ENCODE measurements at places on chromosomes 2 and 18.

DNA sequence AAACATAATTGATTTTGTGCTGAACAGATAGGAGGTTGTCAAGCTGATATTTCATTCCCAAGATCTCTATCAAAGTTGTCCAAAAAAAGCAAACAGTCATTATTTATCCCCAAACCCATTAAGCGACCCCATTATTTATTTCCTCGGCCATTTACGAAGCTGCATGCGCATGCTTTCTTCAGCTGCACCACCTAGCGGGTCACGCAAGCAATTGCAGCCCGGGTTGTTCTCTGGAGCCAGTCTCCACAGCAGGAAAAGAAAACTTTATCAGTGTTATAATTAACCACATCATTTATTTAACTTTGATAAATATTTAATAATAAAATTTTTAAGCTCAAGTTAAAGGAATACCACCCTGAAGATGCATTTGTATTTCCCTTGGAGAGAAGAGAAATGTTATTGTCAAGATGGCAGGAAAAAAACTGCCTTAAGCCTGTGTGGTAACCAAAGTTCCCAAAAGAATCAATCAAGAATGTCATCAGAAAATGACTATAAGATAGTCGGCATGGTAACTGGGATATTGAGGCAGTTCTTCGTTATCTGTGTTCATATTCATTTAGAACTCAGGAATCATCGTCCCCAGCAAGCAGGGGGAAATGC lies 304.7 kb downstream of the FBXO15 start:
- no peak for DNase-seq

GRCh38 chr2:47019961-47020681 lies 104.5 kb upstream of the MCFD2 start:
- no peak for DNase-seq

DNA sequence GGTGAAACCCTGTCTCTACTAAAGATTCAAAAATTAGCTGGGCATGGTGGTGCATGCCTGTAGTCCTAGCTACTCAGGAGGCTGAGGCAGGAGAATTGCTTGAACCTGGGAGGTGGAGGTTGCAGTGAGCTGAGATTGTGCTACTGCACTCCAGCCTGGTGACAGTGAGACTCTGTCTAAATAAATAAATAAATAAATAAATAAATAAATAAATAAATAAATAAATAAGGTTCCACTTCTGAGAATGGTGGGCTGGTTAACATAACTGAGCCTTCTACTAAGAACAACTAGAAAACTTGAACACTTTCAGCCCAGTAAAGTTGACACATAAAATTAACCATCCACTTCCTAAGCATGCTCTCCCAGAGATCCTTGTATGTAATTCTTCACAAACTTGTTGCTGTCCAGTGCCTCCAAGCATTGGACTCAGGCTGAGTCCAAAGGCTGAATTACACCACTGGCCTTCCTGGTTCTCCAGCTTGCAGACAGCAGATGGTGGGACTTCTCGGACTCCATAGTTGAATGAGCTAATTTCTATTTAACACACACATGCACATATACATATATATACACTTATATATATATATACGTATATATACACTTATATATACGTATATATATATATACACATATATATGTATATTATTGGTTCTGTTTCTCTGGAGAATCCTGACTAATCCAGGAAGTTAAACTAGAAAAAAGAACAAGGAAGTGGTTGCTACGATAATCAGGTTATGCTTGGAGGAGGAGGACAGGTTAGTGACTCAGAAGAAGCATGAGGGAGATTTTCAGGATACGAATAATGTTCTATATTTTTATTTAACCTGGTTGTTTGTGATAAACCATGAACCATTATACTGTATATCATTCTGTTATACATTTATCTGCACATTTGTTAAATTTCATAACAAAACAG lies 348.8 kb downstream of the METTL4 start:
- DNase-seq: no peak

DNA sequence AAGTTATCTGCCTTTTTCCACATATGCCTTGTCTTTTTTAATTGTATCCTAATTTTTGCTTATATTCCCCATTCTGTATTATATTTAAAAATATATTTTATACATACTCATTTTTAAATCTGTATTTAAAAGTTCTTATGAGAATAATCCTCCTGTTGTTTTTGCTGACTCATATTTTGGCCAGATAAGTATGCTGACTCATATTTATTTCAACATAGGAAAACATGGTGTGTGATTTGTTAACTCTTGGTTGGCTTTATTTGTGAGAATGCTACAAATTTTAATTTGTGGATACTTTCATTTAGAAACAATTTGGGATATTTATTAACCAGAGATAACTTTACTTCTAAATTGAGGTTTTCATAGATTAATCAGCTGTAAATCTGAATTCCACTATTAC lies 587.7 kb downstream of the CPS1 start:
- DNase-seq: peak; percentile 3

- DNase-seq: peak; percentile 67
Measured at GRCh38 chr18:77114415-77115191, 18.0 kb downstream of the MBP start.

DNA sequence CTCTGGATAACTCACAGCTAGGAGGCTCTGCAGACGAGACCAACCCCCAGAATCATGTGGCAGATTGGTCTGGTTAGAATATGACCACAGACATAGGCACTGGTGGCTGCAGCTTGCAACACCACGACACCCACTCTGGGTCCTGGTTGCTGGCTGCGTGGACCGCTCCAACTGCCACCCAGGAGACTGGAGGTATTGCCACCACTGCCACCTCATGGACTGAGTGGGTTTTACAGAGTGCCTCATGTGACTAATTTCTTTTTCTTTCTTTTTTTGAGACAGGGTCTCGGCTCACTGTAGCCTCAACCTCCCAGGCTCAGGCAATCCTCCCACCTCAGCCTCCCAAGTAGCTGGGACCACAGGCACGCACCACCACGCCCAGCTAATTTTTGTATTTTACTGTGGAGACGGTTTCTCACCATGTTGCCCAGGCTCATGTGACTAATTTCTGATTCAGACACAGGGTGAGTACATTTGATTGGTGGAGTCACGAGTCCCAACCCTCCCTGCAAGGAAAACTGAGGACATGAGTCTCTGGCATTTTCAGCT lies 29.9 kb upstream of the NT5DC4 start:
- no peak for DNase-seq

- DNase-seq: no peak
Measured at GRCh38 chr2:2579814-2580213, 248.7 kb upstream of the MYT1L start.

DNA sequence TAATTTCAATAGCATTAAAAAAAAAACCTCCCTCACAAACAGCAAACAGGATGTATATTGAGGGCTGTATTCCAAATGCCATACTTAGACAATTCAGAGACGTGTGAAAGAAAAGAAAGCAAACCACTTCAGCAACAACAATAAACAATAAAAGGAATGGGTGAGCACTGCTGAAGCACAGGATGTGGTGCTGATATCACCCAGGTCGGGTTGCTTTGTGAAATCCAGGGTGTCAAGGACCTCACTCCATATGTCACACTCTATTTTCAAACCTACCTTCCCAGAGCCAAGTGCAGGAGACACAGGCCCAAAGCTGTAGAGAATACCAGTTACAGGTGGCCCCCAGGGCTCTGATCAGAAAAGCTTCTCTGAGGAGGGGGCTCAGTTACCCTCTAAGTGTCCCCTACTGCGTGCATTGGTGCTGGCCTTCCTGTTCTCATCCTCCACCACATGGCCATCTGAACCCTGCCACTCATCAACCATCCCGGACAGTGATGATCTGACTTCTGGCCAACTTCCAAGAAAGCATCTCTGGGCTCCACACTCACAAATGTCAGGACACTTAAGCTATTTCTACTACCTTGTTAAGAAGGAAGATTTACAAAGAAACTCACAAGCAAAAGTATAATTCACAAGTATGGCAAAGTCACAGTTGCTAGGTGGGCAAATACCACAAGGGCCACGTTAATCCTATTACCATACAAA lies 363.0 kb downstream of the SS18 start:
- no peak for DNase-seq

DNA sequence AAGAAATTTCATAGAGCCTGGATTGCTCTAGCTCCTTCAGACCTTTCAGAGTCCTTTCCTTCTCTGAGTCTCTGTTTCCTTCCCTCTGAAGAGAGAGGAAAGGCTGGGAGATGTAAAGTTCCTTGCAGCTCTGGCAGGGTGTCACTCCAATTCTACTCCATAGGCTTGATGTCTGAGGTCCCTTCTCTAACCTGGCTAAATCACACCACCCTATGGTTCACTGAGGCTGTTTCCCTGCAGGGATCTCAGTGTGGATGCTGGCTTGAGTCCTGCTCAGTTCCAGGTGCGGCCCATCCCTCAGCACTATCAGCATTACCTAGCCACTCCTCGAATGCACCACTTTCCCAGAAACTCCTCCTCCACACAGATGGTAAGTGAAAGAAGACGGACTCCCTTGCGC lies 209.7 kb downstream of the LOXHD1 start:
- no peak for DNase-seq

- DNase-seq: no peak
Measured at GRCh38 chr18:46575851-46576250, 81.2 kb downstream of the LOXHD1 start.

DNA sequence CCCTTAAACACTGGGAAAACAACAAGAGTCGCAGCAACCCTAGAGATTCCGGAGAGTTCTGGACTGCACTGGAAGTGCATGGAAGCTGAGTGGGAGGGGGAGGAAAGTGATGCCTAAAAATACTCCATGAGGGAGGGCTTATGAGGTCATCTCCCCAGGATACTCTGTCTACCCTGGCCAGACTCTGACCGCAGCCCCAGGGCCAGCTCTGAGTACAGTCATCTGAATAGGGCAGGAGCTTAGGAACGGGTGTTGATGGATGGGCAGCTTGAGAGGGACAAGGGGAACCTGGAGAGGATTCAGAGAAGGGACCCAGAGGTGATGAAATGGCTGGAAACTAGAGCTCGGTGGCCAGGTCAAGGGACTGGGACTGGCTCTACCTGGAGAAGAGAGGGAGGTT lies 79.3 kb upstream of the IGFBP5 start:
- DNase-seq: peak; percentile 29

DNA sequence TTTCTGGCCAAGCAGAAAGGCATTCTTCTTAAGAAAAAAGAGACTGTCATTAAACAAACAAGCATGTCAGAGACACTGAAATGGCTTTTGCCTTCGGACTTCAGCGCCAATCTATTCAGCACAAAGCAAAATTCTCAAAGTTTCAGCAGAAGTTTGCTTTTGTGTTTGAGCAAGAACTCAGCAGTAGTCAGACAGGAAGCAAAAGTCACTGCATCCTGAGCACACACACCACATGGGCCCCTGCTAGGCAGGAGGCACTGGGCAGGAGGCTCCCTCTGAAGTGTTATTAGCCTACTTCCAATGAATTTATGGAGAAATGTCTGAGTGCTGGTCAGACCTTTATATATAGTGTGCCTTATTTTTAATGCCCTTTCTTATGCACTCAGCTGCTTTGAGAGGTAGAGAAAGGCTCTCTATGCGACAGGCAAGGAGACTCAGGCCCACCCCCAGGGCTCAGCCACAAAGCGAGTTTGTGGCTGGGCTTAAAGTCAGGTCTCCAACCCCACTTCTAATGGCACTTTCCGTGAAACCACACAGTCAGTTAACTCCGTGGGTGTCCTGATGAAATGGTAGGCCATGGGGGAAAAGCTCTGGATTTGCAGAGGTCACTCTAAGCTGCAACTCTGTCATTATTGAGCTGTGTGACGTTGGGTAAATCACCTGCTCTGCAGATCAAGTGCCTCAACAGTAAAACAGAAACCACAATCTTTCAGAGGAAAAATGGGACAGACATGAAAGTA lies 161.0 kb upstream of the TMEM200C start:
- DNase-seq: no peak

DNA sequence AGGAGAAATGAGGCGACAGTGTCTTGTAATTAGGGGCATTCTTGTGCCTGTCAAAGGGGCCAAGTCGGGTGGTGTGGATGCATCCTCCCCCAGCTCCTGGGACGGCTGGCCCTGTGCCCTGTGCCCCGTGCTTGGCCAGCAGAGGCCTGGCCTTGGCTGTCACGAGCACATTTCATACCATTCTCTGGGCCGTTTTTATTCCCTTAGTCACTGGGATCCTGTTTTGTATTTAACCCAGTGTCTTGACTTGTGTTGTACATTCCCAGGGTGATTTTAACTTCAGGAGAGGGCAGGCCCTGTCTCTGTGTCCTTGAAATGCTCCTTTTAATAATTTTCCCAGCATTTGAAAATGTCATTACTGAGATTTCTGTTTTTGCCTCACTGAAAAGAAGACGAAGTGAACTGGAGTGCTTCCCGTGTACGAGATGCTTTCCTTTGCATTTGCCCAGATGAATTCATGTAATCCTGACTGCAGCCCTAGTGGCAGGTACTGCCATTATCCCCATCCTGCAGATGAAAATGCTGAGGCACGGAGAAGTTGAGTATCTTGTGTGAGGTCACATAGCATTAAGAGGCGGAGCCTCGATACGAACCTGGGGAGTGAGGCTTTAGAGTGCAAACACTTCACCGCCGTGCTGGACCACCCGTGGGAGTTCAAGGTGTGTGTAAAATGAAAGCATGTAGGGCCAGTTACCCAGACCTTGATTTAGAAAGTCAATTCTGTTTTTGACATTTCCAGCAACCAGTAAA lies 57.0 kb downstream of the SH3RF3 start:
- no peak for DNase-seq

GRCh38 chr2:15082105-15083058 lies 449.9 kb downstream of the LRATD1 start:
- no peak for DNase-seq
